ENCODE measurements at places on chromosomes 1 and 21.

DNA sequence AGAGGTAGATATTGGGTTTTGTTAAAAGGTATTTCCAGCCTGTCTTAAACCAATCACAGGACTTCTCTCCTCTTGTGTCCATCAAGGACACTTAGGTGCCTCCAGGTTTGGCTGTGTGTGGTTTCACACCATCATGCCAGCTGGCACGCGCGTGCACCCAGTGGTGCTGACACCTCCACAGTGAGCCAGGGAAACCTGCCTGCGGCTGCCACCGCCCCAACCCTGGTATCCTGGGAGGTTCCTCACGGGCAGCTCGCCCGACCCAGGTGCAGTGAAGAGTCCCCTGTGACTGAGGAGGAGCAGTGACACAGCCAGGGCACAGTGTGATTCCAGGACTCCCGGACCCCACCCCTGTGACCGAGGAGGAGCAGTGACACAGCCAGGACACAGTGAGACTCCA, 13.2 kb upstream of the COL6A2 start:
- no peak for DNase-seq

DNA sequence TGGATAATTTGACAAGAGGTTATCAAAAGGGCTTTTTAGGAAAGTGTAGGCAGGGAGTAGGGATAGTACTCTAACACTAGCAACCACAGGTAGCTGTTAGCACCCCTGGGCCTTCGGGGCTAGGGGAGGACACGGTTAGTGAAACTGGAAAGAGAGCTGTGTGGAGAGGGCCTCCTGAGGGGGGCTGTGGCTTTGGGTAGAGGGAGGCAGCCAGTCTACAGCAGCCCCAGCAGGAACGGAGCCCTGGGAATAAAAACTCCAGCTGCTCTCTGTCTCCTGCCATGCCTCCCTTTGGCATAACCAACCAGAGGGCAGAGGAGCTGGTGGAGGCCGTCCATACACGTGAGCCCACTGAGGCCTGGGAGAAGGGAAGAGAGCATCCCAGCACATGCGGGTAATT, 223.2 kb downstream of the FOXD2 start:
- no peak for DNase-seq

GRCh38 chr1:110513511-110513910, 5.5 kb downstream of the KCNA10 start:
- DNase-seq = no peak

DNA sequence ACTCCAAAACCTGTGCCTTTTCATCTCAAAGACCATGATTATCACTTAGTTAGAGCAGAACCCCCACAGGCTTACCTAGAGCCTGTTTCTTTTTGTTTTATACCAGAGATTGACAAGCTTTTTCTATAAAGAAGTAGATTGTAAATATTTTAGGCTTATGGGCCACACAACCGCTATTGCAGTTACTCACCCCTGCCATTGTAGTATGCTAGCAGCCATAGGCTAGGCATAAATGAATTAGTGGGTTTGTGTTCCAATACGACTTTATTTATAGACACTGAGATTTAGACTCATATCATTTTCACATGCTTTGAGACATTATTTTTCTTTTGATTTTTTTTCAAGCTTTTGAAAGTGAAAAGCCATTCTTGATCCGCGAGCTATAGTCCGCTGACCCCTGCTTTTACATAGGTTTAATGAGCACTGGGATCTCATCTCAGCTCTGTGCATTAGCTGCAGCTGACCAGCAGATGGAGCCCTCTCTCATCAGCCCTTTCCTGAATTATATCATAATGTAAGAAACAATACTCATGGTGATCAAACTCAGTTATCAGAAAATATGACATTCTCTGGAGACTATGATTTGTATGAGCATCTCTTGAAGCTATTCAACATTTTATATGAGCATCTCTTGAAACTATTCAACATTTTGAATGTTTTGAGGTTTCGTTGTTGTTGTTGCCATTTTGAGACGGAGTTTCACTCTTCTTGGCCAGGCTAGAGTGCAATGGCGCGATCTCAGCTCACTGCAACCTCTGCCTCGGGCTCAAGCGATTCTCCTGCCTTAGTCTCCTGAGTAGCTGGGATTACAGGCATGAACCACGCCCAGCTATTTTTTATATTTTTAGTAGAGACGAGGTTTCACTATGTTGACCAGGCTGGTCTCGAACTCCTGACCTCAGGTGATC, 111.9 kb upstream of the L1TD1 start:
- DNase-seq = no peak

- peak; percentile 30 for DNase-seq
Observed at GRCh38 chr1:53413175-53414001, 45.8 kb upstream of the DMRTB1 start.

DNA sequence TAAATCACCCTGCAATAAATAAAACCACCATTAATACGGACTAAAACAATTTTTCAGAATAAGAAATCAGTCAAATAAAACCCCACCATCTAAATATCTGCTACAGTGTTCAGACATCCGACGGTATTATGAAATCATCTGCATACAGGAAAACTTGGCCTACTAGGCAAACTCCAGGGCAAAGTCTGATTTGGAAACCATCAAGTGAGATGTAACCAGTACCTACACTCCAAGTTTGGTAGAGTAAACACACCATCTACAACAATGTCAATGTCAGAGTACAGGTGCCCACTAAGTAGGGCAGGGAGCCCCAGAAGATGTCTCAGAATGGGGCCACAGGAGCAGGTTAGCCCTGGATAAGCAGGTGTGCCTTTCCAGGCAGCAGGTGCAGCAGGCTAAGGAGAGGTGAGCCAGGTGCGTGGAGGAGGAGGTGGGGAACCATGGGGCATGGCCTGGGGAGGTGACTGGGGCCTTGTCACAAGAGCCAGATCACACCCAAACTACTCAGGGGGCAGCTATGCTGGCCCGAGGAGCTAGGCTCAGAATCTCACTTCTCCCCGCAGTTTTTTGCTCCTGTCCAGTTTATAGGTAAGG, 59.6 kb downstream of the CAPZB start:
- no peak for DNase-seq

- no peak for DNase-seq
Observed at GRCh38 chr1:113835686-113836290, 23.5 kb upstream of the RSBN1 start.

GRCh38 chr1:78005755-78006154, 1.0 kb downstream of the DNAJB4 start:
- no peak for DNase-seq

GRCh38 chr1:223556414-223557129, 108.9 kb downstream of the CAPN8 start:
- no peak for DNase-seq

DNA sequence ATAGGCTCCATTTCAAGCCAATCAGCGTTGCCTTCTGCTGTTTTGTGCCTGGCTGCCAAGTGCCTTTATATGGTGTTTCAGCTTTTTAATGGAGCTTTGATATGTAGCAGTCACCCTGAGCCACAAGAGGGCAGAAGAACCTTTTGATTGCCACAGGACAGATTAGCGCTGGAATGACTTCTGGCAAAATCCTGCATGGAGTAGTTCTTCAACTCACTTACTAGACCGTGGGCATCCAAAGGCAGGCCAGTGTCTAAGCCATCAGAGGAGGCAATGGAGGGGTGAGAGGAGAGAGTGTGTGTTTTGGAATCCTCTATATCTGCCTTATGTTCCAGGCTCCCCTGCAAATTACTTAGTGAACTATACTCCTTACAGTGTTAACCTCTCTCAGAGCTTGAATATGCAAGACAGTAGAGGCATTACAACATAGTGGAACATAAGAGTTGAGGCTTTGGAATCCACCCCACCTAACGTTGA, 56.2 kb downstream of the ST3GAL3 start:
- DNase-seq = peak; percentile 2

GRCh38 chr1:42484382-42484781, 21.3 kb downstream of the CCDC30 start:
- DNase-seq = no peak

GRCh38 chr1:1462318-1462966, 9.1 kb upstream of the ATAD3B start:
- DNase-seq = no peak

- DNase-seq = no peak
Observed at GRCh38 chr1:229192031-229192430, 78.9 kb upstream of the RAB4A start.

DNA sequence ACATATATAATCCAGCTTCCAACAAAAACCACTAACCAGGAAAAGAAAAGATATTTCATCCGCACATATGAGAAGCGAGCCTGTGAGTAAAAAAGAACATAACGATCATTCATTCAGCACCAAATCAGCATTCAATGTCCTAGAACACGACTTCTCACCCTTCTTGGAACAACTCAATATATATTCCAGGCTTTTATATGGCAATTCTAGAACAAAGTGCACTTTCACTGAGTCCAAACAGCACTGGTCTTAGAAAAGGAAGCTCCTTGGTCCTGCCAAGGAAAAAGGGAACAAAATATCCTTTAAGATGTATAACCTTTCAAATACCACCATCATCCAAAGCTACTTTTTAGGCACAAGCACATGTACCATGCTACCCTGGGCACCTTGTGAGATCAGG, 44.5 kb downstream of the RPL5 start:
- no peak for DNase-seq

DNA sequence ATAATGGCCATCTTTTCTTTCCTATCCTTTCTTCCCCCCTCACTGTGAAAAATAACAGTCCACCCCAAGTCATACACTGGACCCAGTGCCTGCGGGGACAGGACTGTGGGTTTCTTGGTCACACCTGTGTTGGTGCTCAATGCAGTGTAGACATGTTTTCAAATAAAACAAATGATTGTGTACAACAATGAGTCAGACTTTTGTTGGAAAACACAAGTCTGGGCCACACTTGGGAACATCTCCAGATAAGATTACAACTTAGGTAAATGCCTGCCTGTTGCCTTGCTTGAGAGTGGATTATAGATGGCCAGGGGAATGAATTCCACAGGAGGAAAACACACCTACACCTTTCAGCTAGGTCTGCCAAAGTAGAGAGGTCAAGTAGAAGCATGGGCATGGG, 34.1 kb downstream of the PDPN start:
- DNase-seq = no peak

DNA sequence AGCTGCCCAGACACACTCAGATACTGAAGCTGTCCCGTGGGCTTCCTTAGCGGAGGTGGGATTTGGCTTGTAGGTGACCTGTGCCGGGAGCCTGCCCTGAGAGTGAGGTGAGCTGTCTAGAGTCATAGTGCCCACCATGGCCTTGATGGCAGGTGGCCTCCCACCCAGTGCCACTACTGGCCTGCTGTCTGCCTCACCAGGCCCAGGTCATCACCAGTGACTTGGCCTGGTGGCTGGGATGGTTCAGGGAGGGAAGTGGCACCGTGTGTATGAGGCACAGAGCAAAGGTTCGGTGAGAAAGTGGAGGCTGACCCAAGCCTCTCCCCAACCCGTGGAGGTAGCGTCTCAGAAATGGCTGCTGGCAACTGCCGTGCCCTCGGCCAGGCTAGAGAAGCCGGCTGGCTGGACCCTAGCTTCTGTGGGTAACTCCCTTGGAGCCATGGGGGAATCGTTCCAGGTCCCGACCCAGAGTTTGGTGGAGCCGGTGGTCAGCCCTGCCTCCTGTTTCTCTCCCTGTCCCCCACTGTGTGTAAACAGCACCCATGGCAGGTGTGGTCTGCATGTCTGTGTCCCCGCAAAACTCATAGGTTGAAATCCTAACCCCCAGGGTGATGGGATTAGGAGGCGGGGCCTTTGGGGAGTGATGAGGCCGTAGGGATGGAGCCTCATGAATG, 155.4 kb upstream of the C1orf174 start:
- no peak for DNase-seq

DNA sequence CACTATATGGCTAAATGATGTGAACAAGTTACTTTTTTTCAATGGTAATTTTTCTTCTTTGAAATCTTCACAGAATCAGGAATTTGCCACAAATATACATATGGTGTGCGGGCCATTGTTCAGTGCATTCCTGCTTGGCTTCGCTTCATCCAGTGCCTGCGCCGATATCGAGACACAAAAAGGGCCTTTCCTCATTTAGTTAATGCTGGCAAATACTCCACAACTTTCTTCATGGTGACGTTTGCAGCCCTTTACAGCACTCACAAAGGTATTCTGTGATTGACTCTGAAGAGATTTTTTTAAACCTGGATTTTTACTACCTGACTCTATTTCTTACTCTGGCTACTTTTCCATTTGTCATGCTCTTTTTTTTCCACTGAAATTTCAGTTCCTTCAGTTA, 76.2 kb upstream of the KIAA1614 start:
- no peak for DNase-seq

DNA sequence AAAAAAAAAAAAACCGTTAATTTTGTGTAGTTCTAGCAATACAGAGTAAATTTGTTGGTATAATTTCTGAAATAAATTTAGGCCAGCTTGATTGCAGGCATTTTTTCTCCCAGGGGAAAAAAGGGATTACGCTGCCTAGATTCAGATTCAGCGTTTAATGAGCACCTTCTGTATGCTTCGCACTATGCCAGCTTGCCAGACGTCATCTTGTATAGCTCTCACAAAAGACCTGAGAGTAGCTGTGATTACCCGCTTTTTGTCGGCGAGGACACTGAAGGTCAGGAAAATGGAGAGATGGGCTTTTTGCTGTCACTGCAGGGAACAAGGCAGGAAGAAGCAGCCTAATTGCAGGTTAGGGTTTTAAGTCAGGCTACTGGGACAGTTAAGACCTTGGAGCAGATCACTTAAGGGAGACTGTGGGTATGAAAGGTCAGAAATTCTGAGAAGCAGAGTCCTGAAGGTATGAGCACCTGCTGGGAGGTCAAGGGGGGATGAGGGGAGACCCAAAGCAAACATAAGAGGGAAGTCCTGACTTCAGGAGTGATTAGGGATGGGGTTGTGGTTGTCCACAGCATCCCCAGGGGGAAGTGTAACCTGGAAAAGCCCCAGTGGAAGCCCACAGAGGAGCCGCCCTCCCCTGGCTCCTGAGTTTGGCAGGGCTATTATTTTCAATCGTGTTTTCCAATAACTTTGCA, 39.0 kb downstream of the TMCC2 start:
- DNase-seq = no peak

DNA sequence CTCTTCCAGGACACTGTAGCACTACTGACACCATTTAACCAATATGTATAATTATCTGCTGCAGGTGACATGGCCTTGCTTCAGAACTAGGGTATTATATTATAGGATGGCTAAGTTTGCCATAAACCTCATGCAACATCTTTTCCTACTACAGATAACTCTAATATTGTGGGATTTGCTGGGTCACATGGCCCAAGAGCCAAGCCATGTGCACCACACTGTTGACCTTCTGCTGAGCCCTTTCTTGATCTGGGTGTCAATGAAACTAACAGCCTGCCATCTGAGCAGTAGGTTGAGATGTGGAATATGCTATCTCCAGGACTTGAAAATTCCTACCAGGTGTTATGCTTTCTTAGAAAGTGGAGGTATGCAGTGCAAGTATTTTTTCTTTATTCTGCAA, 2291.1 kb downstream of the MRPL39 start:
- no peak for DNase-seq

GRCh38 chr1:33512226-33513011, 40.0 kb downstream of the ZSCAN20 start:
- no peak for DNase-seq

Measured in T-helper 9 cell (primary cell).